ENCODE measurements at places on chromosomes 6 and 20.
A peak's percentile ranks its signal among the peaks of the same experiment; 100 is the strongest.

DNA sequence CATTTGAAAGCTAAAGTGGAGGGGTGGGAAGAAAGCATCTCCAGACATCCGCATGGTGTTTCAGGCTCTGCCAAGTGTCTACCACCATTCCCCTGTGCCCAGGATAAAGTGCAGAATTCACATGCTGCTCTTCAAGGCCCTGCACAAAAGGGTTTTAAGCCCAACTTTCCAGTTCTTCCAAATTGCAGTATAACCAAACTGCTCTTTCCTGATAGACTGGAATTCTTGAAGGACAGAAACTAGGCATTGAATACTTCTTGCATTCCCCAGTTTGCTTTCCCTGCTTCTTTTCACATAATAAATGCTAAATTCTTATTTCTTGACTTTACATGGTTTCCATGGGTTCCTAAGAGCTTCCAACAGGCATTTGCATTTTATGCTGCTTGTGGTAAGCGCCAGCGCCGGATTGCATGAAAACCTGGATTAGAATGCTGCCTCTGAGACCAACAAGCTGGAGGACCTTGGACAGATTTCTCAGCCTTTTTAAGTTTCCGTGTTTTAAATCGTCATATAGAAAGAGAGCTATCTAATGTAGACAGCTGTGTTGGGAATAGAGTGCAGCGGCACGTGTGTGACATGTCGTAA lies 7.9 kb downstream of the SOX4 start:
- no peak for DNase-seq

GRCh38 chr6:170131351-170131750 lies 159.5 kb downstream of the DLL1 start:
- no peak for DNase-seq

GRCh38 chr6:13700232-13700631 lies 11.4 kb downstream of the RANBP9 start:
- no peak for DNase-seq

- DNase-seq = no peak
Measured at GRCh38 chr6:31775184-31775583, 1.9 kb downstream of the VWA7 start.

GRCh38 chr6:62280099-62280498 lies 5.9 kb downstream of the KHDRBS2 start:
- DNase-seq = no peak

- peak; percentile 47 for DNase-seq
Measured at GRCh38 chr6:142478117-142478516, 176.3 kb downstream of the ADGRG6 start.

DNA sequence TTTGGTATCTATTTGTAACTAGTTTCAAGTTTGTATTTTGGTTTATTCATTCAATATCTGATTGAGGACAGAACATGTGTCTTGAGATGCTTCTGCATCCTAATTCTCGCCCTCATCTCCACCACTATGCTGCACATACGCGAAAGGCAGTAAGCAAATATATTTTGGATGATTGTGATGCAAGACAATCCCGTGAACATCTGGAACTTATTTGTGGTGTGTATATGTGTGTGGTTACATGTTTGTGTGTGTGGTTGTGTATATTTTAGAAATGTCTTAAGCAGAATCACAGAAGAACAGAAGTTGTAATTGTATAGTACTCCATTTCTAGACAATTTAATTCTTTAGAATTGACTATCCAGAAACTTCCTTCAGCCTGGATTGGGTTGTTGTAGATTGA lies 35.1 kb upstream of the RNF144B start:
- no peak for DNase-seq

- no peak for DNase-seq
Measured at GRCh38 chr6:63475707-63476106, 96.6 kb upstream of the LOC128125822 start.

GRCh38 chr6:125020385-125020784 lies 58.1 kb downstream of the RNF217 start:
- DNase-seq = peak; percentile 67

DNA sequence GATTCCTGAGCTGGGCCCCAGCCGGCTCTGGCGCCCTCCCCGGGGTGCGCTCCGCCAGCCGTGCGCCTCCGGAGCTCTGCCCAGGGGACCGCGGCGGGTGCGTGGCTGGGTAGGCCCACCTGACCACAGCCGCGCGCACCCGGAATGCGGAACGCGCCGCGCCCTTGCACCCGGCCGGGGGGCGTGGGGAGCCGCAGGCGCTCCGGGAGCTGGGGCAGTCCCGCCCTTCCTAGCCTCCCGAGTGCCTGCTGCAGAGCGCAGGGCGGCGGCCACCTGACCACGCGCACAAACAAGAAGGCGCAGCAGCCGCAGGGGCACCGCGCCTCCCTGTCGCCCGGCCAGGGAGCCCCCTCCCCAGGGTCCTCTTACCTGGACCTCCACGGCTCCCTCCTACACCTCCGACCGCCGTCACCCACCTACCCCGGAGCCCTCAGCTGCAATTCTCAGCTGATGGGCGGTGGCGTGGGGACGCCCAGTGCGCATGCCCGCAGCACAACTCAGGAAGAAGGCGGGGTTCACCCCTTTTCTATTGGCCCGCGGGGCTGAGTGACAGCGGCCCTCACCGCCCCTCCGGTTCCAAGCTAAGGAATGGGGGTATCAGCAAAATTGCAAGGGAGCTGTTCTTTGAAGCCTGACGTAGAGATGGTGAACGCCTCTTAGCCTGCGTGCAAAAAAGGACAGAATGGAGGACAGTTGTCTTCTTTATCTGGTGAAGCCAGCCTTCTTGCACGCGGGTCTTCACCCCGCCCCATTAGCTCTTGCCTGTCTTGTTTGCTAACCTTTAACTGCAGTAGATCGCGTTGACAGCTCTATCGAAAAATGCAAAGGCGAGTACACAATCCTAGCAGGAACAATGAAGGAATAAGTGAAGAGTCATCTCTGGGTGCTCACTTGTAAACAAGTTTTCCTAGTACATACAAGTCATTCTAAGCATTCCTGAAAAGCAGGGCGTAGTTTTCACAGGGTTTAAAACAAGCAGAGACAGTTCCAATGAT lies at the start of gene STX7:
TSS of gene STX7 (minus strand) at position 479 of the 995 bp plus-strand sequence. CDS start 9,586 bp downstream, outside the sequence.
- peak; percentile 88 for DNase-seq

DNA sequence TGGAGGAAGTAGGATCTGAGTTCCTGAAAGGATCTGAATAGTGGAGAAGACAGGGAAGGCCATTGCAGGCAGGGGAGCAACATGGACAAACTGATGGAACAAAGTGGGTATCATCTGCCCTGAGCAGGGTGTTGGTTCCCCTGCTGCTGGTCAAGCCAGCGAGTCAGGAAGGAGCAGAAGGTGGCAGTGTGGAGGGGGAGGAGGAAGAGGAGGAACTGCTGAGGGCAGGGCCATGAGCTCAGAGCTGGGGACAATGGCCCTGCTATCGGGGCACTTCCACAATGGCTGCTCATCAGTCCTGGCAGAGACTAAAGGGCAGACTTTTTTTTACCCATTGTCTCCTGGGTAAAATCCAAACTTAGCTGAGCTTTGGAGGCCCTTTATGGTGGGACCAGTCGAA lies 13.6 kb downstream of the CNBD2 start:
- no peak for DNase-seq

GRCh38 chr20:43766385-43766784 lies 39.6 kb upstream of the GTSF1L start:
- DNase-seq = no peak

- peak; percentile 5 for DNase-seq
Measured at GRCh38 chr6:8434727-8435092, 635 bp downstream of the SLC35B3 start.

GRCh38 chr6:127914240-127914639 lies 13.4 kb upstream of the THEMIS start:
- DNase-seq = no peak

DNA sequence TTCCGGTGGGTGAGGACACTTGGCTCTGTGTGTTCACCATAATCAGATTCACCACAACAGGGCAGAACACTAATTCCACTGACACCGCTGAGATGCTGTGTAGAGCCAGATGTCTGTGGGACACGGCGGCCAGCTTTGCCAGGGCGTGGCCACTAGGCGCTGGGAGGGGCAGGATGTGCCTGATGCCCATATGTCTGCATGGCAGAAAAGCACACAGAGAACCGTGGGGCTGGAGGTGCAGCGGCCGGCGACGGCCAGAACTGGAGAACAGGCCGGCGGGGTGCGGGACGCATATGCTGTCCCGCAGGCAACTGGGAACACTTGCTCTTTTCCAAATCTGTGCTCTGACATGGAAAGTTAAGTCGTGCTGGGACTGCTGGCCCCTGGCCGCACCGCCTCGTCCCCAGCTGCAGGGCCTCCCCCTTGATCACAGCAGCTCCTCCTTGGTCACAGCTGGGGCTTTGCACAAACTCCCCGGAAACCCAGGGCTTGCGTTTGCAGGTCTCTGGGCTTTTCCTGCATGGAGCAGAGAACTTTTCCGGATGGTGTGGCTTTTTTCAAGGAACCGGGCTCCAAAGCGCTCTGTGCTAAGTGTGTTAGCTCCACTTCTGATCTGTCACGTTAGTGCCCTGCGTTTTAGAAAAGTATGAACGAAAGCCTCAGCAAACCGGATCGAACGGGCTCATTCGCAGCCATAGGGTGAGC lies 31.1 kb downstream of the NTSR1 start:
- no peak for DNase-seq

DNA sequence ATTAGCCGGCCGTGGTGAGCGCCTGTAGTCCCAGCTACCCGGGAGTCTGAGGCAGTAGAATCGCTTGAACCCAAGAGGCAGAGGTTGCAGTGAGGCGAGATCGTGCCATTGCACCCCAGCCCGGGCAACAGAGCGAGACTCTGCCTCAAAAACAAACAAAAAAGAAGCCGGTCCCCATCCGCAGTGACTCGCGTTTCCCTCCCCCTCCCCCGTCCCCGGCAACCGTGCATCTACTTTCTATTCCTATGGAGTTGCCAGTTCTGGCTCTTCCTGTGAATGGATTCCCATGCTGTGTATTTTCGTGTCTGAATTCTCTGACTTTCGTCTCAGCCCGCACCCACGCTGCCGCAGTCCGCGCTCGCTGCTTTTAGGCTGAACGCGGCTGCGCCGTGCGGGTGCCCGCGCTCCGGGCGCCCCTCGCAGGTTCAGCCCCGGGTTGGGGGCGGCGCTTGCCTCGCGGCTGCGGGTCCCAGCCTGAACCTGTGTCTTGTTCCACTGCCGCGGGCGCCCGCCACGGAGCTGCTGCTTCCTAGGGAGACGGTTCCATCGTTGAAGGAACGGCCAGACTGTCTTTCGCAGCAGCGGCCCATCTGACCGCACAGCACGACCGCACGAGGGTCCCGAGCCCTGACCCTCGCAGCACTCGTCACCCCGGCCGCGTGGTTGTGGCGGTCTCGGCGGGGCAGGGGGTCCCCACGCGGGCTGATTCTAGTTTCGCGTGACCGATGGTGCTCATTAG lies 1.1 kb upstream of the MRGBP start:
- peak; percentile 40 for DNase-seq

GRCh38 chr6:156150391-156150790 lies 626.8 kb upstream of the ARID1B start:
- DNase-seq = no peak

DNA sequence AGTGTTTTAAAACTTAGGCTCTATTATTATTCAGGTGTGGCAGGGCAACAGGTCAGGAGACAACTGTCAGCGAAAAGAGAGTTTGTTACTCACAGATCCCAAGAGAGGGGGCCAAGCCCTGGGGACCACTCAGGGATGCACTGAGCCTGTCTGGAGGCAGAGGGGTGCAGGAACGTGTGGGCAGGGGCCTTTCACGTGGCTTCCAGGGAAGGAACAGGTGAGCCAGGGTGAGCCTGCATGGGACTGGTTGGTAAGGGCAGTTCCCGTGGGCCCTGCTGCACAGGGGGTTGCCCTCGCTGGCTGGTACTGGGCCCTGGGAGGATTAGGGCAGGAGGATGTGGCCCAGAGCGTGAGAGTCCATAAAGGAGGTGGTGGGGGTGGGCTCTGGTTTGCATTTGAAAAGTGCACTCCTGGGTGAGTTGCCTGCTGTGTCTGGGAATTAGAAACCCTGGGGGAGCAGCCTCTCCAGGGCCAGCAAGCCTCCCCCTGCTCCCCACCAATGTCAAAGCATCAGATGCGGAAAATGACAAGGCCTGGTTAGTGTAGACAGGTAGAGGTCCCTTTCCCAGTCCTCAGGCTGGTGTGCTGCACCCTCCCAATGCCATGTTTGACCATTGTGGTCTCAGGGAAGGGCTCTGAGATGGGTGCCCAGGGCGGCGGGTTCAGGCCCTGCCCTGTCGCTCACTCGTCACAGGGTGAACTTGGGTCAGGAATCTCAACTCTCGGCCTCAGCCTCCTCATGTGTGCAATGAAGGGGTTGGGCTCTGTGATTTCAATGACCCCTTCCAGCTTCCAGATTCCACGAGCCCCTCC lies 127.4 kb upstream of the RPS6KA2 start:
- no peak for DNase-seq

- no peak for DNase-seq
Measured at GRCh38 chr6:121223930-121224329, 110.3 kb downstream of the TBC1D32 start.

DNA sequence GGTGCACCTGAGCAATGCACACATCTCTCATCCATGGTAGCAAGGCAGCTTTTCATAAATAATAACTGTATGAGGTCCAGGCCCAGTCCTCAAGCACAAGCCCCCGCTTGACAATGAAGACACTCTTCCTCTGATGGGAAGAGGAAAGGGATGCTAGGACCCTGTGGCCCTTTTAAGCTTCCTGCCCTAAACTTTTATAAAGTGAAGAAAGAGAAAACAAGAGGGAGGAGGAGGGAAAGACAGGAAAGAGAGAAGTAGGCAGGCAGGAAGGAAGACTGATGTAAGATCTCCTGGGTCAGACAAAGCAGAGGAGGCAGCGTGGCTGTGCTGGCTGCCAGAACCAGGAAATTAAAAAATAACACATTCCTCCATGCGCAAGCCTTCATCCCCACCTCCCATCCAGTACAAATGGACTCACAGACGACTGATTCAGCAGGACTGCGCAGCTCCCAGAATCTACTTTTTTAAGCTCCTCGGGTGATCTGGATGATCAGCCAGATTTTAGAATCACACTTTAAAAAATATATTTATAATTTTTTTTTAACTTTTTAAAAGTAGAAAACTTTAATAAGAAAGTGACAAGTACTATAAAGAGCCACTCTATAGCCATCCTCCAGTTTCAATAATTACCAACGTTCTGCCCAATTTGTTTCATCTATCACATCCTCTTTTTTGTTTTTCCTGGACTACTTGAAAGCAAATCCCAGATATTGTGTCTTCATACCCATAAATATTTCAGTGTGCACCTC lies 16.5 kb downstream of the TNFAIP3 start:
- DNase-seq = peak; percentile 79

Measured in amniotic epithelial cell (primary cell).